Type B pancreatic cell (in vitro differentiated cells): ENCODE measurements at places on chromosomes 1 and 21.
A peak's percentile ranks its signal among the peaks of the same experiment; 100 is the strongest.

- H3K4me1 ChIP-seq: peaks cover 10% of the 10 kb centered on the region
- no peak overlapping the region for H3K4me3 ChIP-seq
- H3K36me3 ChIP-seq: no peaks in the 10 kb centered on the region
- no peak for DNase-seq
These were observed 43.0 kb upstream of the PSEN2 start for GRCh38 chr1:226827458-226827857.

- H3K4me1 ChIP-seq: peaks cover 22% of the 10 kb centered on the region
- H3K4me3 ChIP-seq: no peak overlapping the region
- H3K36me3 ChIP-seq: peaks cover 3% of the 10 kb centered on the region
- H3K27me3 ChIP-seq: peaks cover 11% of the 10 kb centered on the region
- H3K27ac ChIP-seq: no peak overlapping the region
These were observed 6.5 kb downstream of the LRP8 start for GRCh38 chr1:53321366-53321765.

GRCh38 chr1:54809496-54810074 is 8.5 kb upstream of the TTC22 start:
- H3K27me3 ChIP-seq: peaks cover 3% of the 10 kb centered on the region
- peak; percentile 45 for DNase-seq
- no peaks in the 10 kb centered on the region for H3K36me3 ChIP-seq
- peaks cover 15% of the 10 kb centered on the region for H3K4me1 ChIP-seq

GRCh38 chr1:61992257-61992656 is 202.4 kb upstream of the L1TD1 start:
- peaks cover 19% of the 10 kb centered on the region for H3K36me3 ChIP-seq
- H3K27me3 ChIP-seq: no peaks in the 10 kb centered on the region
- H3K27ac ChIP-seq: no peak overlapping the region
- peaks cover 14% of the 10 kb centered on the region for H3K4me1 ChIP-seq

- H3K27ac ChIP-seq: no peak overlapping the region
- H3K4me3 ChIP-seq: peak overlapping the region; percentile 52
- H3K36me3 ChIP-seq: no peaks in the 10 kb centered on the region
- no peak for DNase-seq
- H3K4me1 ChIP-seq: peaks cover 12% of the 10 kb centered on the region
These were observed 91.4 kb downstream of the PRKAB2 start for GRCh38 chr1:147080671-147081394.

- no peak for DNase-seq
- no peaks in the 10 kb centered on the region for H3K36me3 ChIP-seq
- H3K27ac ChIP-seq: no peak overlapping the region
- H3K27me3 ChIP-seq: peaks cover 34% of the 10 kb centered on the region
These were observed 88.9 kb downstream of the TMEM53 start for GRCh38 chr1:44585315-44585920.

- H3K36me3 ChIP-seq: no peaks in the 10 kb centered on the region
- peak overlapping the region; percentile 61 for H3K4me3 ChIP-seq
- H3K27ac ChIP-seq: peak overlapping the region; percentile 91
- H3K27me3 ChIP-seq: no peaks in the 10 kb centered on the region
- no peak for DNase-seq
These were observed 76.1 kb upstream of the SLC2A1 start for GRCh38 chr1:43034778-43035177.

DNA sequence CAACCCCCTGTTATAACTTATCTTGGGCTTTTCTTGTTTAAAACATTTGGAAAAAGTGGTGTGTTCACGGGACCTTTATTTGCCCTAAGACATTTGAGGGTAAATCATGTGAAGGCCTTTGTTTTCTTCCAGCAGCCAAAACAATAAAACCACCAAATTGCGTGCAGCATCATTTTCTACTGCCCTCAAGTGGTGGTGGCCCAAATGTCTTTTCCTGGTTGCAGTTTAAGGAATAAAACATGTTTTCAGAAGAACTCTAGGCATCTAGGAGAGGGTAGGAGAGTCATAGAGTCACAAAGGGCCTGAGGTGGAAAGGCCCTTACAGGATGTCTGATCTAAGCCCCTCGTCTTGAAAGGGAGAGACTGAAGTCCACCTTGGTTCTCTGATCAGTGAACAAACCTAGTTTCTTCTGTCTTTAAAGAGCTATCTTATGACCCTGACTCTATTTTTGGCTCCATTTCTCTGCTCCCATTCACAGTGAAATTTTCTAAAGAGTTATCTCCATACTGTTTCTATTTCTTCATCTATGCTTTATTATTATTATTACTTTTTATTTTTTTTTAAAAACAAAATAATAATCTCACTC is 16.0 kb upstream of the EPS15 start:
- no peaks in the 10 kb centered on the region for H3K36me3 ChIP-seq
- H3K4me3 ChIP-seq: no peak overlapping the region
- H3K27ac ChIP-seq: no peak overlapping the region
- H3K4me1 ChIP-seq: no peaks in the 10 kb centered on the region
- H3K27me3 ChIP-seq: no peaks in the 10 kb centered on the region

DNA sequence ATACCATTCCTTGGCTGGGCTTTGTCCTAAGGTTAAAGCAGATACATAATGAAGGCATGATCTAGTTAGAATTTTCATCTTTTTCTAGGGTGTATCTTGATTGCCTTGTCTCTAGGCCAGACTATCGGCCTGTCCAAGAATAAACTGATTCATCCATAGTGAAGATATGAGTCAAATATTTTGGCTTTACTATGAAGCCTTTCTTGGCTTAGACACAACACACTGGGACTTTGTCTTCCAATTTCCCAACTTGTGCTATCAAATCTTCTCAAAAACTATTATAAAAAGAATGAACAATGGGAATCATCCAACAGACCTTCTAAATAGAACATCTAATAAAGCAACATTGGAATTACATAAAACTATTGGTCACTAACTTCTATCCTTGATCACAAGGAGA is 64.8 kb downstream of the WARS2 start:
- no peak overlapping the region for H3K4me3 ChIP-seq
- peaks cover 5% of the 10 kb centered on the region for H3K4me1 ChIP-seq

GRCh38 chr1:25837262-25837875 is 17.6 kb downstream of the MTFR1L start:
- H3K27ac ChIP-seq: no peak overlapping the region
- no peak overlapping the region for H3K4me3 ChIP-seq
- H3K4me1 ChIP-seq: no peaks in the 10 kb centered on the region
- no peak for DNase-seq
- peaks cover 3% of the 10 kb centered on the region for H3K36me3 ChIP-seq

DNA sequence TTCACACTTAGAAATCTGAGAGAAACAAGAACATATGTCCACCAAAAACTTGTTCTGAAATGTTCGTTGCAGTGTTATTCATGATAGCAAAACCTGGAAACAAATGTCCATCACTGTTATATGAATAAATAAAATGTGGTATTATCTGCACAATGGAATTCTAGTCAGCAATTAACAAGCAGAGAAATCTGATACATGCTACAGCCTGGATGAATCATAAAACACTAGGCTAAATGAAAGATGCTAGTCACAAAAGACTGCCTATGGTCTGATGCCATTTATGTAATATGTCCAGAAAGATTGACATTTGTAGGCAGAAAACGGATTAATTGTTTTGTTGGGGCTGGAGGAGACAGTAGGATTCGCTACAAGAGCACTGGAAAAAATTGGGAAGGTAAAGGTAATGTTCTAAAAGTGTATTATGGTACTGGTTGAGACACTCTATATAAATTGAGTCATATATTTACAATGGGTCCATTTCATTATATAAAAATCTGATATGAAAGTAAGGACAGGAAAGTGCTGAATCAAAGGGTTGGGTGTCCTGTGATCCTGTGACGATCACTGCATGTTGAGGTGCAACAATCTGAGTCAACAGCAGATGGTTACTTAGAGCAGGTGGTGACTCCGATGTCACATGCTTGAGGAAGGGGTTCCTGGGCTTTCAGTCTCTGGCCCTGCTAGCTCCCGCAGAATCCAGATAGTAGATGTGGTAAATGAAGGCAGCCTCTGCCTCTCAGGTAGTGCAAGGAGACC is 102.1 kb upstream of the NBPF4 start:
- H3K27ac ChIP-seq: no peak overlapping the region
- DNase-seq: no peak
- no peak overlapping the region for H3K4me3 ChIP-seq
- H3K4me1 ChIP-seq: no peaks in the 10 kb centered on the region
- no peaks in the 10 kb centered on the region for H3K36me3 ChIP-seq

GRCh38 chr1:161721738-161722343 is 497 bp downstream of the FCRLB start:
- H3K36me3 ChIP-seq: no peaks in the 10 kb centered on the region
- no peak overlapping the region for H3K4me3 ChIP-seq
- H3K27ac ChIP-seq: no peak overlapping the region

DNA sequence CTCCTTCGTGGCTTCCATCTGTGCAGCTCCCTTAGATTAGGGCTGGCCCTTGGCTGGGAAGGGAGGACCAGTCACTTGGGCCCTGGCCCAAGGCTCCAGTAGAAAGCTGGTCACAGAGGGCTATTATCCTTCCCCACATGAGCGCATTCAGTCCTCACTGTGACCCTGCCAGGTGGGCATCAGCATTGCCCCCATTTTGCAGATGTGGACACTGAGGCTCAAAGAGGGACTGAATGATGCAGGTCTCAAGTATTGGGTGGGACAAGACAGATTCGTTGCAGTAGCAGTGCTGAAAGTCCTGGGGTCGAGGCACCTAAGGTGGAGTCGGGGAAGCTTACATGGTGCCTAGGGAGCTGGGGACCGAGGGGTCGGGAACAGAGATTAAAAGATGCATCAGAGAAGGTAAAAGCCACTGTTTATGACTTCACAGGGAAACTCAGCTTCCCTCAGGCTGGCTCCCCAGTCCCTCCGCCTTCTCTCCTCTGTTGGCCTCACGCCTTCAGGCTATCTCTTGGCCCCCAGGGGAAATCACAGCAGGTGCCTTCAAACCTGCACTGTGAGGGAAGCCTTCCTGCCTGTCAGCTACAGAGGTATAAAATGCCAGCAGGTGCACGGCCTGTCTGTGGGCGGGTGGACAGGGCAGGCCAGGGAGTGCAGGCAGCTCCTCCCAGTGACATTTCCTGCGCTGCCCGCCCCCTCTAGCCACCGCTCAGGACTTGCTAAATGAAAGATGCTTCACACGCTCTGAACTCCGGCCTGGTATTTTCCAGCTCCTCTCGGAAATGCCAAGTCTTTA is 178.4 kb downstream of the GRIK3 start:
- DNase-seq: no peak
